ENCODE measurements at places on chromosomes 13 and 19.

- DNase-seq, result no peak
These were observed 79.7 kb downstream of the STARD13 start for GRCh38 chr13:33205804-33206221.

DNA sequence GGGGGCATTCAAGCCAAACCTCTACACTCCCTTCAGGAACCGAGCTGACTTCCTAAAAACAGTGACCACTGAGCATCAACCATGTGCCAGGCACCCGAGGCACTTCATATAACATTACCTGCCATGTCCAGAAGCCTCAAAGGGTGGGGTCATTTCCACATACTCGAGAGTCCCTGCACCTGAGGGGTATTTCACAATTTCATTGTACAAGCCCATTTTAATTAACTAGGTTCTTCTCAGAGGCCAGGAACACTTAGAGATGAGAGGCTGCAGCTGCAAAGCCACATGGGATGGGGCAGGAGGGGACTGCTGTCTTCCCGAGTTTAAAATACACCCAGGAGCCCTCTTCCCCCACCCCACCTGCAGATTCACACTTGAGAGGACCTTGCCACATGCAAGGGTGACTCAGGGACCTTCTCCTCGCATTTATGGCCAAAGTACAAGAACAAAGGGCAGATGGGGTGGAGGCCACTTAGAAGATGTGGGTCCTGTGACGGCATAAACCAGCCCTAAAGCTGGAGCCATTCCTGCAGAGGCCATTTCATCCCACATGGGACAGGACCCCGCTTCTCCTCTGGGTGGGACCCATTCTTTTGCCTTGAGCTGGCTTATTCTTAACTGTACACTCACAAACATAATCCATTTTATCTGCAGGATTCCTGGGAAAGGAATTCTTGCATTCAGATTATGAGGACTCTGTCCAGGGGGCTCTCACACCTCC is 43.9 kb downstream of the RAB20 start:
- no peak for DNase-seq

- DNase-seq, result no peak
These were observed 30.9 kb downstream of the TUBA3C start for GRCh38 chr13:19150712-19151228.

DNA sequence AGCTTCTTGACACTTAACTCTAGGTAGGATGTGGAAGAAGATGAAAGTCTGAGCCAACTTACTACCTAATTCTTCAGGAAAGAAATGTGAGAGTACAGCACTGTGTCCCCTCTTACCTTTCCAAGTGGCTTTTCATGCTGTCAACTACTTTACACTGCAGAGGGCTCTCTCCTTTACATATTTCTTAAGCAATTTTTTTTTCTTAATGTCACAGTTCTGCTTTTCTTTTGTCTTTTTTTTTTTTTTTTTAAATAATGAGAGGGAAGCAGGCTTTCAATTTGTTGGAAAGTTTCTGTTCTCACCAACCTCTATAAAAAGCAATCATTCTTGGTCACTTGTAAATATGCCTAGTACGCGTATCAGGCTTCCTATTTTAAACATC is 212.7 kb upstream of the MIR17HG start:
- no peak for DNase-seq

GRCh38 chr13:31947105-31947504 is 84.5 kb upstream of the FRY start:
- DNase-seq, result no peak

GRCh38 chr19:14300303-14300702 is 80.9 kb upstream of the ADGRE5 start:
- no peak for DNase-seq

DNA sequence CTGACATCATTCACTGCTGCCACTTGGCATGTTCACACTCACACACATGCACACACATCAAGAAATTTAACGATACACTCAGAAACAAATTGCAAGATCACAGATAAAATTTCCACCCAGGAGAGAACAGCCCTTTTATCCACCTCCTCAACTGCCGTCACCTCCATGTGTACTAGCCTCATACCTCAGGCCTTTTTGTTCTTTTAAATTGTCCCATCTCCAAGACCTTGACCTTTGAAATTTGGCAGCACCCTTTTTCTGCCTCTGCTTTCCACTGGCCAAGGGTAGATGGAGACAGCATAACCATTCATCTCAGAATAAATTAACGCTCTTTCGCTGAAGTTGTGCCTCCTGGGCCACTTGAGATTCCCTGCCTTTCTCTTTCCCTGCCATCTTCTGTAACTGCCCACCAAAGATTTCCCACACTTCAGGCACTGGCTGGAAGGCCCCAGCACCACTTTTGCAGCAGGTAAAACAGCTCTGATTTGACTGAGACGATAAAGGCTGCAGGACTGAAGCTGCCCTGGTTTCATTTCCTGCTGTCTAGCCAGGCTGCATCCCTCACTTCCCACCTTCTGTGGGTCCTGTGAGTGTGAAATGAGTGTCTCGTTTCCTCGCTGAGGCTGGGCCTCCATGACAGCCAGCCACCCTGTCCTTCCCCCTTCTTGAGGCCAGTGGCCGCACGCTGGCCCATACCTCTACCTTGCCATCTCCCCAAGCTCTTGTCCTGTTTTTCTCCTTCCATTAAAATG is 39.3 kb downstream of the MBNL2 start:
- DNase-seq, result no peak

GRCh38 chr13:41995946-41996345 is 35.0 kb upstream of the VWA8 start:
- DNase-seq, result no peak

GRCh38 chr13:40996426-40997092 is 22.6 kb downstream of the ELF1 start:
- no peak for DNase-seq

GRCh38 chr19:49556412-49557398 is 23.7 kb downstream of the NOSIP start:
- no peak for DNase-seq

- DNase-seq, result no peak
These were observed 8.4 kb downstream of the COL5A3 start for GRCh38 chr19:10001899-10002298.

DNA sequence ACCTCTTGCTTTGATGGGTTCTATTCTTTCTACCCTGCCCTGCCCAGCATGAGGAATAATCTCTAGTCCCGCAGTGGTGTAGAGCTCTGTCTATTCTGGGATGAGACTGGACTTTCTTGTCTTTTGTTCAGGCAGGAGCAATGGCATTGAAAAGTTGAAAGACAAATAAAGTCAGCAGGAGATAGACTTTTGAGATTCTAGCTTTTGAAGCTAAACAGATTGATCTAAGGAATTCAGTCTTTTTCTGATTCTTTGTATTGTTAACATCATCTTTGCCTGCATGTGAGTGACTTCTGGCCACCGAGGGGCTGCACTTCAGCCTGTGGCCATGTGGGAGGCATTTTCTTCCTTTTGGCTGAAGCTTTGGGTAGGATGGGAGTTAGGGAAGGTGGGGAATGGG is 132.4 kb downstream of the MRPL57 start:
- DNase-seq, result no peak

- no peak for DNase-seq
These were observed 511.3 kb downstream of the MYO16 start for GRCh38 chr13:109140479-109141349.

- no peak for DNase-seq
These were observed 3.5 kb downstream of the FZR1 start for GRCh38 chr19:3509566-3509989.

- no peak for DNase-seq
These were observed 8.7 kb upstream of the RFX2 start for GRCh38 chr19:6119031-6119430.

DNA sequence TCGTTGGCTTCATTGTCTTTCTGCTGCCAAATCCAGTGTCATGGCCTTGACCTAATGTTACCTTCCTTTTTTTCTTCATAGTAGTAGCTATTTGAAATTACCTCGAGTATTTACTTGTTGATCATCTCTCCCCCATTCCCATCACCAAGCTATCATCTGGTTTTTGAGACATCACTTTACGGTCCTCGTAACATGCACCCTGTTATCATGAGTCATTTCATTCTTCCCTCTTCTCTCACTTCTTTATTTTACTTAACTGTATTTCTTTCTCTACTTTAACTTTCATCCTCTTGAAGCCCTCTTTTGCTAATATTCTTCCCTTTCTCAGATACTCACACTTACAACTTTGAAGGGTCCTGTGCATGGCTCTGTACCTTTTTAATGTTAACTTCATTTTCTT is 31.8 kb downstream of the TPP2 start:
- DNase-seq, result no peak

GRCh38 chr13:106597749-106598395 is 29.9 kb upstream of the ARGLU1 start:
- no peak for DNase-seq

GRCh38 chr13:111122631-111123030 is 7.5 kb downstream of the ARHGEF7 start:
- DNase-seq, result no peak

DNA sequence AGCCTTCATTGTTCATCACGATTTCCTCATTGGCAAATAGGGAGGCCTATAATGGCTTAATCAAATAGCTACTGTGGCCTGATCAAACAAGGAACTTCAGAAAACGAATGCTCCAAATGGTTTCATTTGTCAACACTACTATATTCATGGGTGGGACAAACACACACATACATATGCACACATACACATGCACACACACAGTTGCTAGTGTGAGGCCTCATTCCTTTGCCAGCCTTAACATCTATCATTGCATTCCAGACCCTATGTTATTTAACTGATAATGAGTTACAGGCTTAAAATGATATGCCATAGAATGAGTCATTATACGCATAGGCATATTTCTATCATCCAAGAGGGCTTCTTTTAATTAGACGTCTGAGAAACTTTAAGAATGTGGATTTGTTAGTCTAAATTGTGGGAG is 140.2 kb downstream of the KLF5 start:
- DNase-seq, result no peak

- DNase-seq, result no peak
These were observed 1219.1 kb downstream of the UQCRFS1 start for GRCh38 chr19:27993619-27994570.

- DNase-seq, result no peak
These were observed 5.1 kb downstream of the JUNB start for GRCh38 chr19:12796146-12797071.

DNA sequence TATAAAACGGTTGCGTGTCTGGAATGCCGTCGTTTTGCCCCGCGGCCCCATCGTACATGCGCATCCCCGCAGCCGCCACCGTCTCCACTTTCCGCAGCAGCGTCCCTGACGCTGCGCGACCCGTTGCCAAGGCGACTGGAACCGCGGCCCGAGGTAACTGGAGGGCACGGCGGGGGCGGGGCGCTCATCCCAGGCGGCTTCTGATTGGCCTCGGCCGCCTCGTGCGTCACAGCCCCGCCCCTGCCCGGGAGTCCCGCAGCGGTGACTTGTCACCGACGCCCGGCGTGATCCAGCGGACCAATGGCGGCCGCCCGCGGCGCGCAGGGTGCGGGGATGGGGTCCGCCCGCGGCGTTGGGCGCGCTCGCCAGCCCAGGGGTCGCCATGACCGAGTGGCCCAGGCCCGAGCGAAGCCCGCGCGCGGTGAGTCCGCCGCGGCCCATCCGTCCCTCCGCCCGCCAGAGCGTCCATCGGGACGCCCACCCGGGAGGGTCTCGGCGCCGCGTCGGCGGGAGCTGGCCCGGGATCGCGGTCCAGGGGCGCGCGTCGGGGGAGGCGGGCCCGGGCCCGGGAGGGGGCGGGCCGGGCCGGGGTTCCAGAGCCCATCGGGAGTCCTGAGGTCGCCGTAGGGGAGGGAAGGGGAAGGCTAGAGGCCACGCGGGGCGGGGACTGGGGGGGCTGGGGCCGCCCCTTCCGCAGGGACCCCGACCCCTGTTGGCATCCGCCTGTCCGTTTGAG is at the start of gene ZSCAN1:
ZSCAN1 (plus strand) TSS at position 285 of the 736 bp plus-strand sequence. CDS start 3,812 bp downstream, outside the sequence.
- no peak for DNase-seq

GRCh38 chr13:50724913-50725312 is 118.6 kb downstream of the DLEU7 start:
- no peak for DNase-seq

GRCh38 chr19:42065511-42065910 is 4.5 kb downstream of the GRIK5 start:
- no peak for DNase-seq

- DNase-seq, result no peak
These were observed 62.9 kb upstream of the PCDH8 start for GRCh38 chr13:52911340-52911739.

GRCh38 chr19:52648336-52649016 is 10.3 kb upstream of the ZNF83 start:
- no peak for DNase-seq

DNA sequence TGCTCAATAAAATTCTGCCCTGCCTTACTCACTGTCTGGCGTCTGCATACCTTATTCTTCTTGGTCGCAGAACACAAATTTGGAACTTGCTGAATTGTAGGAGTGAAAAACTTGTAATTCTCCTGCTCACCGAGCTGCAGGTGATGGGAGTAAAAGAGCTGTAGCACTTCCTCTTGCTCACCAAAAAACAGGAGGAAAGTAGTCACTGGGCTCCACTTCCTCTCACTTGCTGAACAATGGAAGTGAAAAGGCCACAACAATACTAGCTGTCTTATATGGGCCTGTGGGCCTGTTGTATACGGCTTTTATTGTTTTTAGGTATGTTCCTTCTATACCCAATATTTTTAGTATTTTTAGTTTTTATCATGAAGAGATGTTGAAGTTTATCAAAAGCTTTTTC is 978.7 kb downstream of the SLITRK5 start:
- DNase-seq, result no peak

DNA sequence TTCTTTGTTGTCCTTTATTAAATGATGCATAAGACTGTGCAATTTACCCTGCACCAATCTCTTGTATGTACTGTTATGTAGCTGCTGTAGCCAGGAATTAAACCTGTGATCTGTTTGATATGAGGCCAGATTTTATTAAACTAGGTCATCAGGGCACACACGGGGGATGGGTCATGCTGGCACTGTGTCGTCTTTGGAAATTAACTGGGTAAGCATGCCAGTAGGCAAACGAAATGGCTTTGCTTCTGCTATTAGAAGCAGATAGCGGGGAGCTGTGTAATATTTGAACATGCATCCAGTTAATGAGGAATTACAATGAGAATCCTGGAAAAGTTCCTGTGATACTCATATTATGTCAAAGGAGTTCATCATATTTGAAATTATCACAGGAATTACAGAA is 23.5 kb downstream of the MTUS2 start:
- DNase-seq, result no peak

- DNase-seq, result no peak
These were observed 84.6 kb upstream of the TRPC4 start for GRCh38 chr13:37954191-37954590.

DNA sequence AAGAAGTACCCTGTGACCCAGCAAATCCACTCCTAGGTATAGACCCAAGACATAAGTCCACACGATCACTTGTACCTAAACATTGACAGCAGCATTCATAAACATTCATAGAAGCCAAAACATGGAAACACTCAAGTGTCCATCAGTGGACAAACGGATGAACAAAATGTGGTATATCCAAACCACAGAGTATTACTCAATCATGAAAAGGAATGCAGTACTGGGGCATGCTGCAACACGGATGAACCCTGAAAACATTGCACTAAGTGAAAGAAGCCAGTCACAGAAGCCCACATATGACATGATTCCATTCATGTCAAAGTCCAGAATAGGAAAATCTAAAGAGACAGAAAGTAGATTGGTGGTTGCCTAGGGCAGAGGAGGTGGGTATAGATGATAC is 22.8 kb upstream of the CCNE1 start:
- no peak for DNase-seq
